ENCODE measurements at places on chromosomes 3 and 15. TPM values are rescaled to one million over a fixed set of nuclear protein-coding genes. Genes with fewer than 3 reads are reported as not detected.
A peak's percentile ranks its signal among the peaks of the same experiment; 100 is the strongest.

GRCh38 chr3:101926594-101927105 is 77.3 kb downstream of the NFKBIZ start:
- H3K36me3 ChIP-seq: no peaks in the 10 kb centered on the region
- H3K4me1 ChIP-seq: peaks cover 11% of the 10 kb centered on the region
- no peak overlapping the region for H3K4me3 ChIP-seq
- H3K27me3 ChIP-seq: no peaks in the 10 kb centered on the region
- no peak overlapping the region for H3K27ac ChIP-seq

DNA sequence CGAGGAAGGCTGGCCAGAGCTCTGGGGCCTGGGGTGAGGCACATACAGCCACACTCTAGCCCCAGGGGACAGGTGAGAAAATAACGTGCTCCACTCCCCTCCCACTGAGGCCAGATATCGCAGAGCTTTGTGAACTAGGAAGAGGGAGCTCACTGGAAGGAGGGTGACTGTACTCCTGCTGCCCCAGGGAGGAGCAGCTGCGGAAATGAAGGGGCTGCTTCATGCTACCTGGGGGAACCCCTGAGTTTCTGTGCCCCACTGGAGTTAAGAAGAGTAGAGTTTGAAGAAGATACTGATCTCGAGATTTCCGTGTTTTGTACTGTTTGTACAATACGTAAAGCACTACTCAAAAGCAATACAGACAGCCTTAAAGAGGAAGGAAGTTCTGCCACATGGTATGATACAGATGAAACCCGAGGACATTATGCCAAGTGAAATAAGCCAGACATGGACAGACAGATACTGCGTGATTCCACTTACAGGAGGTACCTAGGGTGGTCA is 44.6 kb downstream of the CMTM6 start:
- peak; percentile 45 for DNase-seq
- H3K36me3 ChIP-seq: peaks cover 2% of the 10 kb centered on the region
- H3K4me1 ChIP-seq: peaks cover 40% of the 10 kb centered on the region
- H3K4me3 ChIP-seq: peak overlapping the region; percentile 81
- H3K27me3 ChIP-seq: no peaks in the 10 kb centered on the region

DNA sequence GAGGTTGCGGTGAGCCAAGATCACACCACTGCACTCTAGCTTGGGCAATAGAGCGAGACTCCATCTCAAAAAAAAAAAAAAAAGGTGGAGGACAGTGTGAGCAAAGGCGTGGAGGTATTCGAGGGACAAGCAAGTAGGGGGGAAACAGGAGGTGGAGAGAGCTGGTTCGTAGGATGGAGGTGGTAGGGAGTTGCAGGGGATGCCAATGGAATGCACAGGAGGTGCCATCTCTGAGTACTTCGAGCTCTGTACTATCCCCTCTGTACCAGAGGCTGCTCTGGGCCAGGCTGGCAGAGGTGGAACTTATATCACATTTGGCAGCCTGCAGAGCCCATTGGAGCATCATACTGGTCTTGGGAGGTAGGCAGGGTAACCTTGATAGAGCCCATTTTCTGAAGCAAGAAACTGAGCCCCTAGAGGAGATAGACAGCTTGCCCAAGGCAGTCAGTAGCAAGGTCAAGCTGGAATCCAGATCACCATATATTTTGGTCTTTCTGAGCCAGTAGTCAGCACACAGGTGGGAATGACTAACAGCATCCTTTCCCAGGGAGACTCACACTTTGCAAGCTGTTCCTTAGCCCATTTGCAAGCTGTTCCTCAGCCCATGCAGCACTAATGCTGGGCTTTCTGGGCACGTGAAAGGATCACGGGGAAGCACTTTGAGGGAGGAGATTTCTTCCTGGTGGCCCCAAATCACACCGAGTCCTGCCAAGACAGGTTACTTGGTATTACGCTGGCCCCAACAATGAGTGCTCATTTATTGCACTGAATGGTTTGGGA is 9.2 kb upstream of the CCDC33 start:
- H3K4me1 ChIP-seq: peaks cover 3% of the 10 kb centered on the region
- peaks cover 83% of the 10 kb centered on the region for H3K27me3 ChIP-seq
- no peaks in the 10 kb centered on the region for H3K36me3 ChIP-seq
- H3K27ac ChIP-seq: no peak overlapping the region

- H3K27ac ChIP-seq: no peak overlapping the region
- H3K4me1 ChIP-seq: no peaks in the 10 kb centered on the region
- no peaks in the 10 kb centered on the region for H3K27me3 ChIP-seq
- DNase-seq: no peak
- no peaks in the 10 kb centered on the region for H3K36me3 ChIP-seq
These were observed 108.8 kb upstream of the PTPRG start for GRCh38 chr3:61452535-61453090.

GRCh38 chr3:34568766-34569165 is 770.3 kb downstream of the PDCD6IP start:
- H3K27me3 ChIP-seq: no peaks in the 10 kb centered on the region
- H3K4me1 ChIP-seq: no peaks in the 10 kb centered on the region
- no peak for DNase-seq
- H3K36me3 ChIP-seq: no peaks in the 10 kb centered on the region
- no peak overlapping the region for H3K27ac ChIP-seq
- H3K4me3 ChIP-seq: no peak overlapping the region

DNA sequence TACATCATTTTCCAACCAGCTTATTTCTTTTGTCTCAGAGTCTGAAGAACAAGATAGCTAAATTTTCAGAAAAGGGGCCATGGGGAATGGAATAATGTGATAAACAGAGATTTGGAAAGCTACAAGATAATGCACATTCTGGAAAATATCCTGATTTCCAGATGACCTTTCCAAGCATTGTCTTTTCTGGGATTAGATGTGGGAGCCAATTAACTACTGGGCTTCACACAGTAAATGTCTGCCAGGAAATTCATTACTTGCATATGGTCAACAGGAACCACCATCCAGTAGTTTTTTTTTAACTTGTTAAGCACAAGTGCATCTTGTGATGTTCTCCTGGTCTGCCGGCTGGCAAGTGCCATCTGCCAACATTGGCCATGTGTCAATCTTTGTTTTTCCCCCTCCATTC is 131.1 kb upstream of the BFSP2 start:
- no peak for DNase-seq
- H3K4me1 ChIP-seq: no peaks in the 10 kb centered on the region
- H3K27ac ChIP-seq: no peak overlapping the region
- peaks cover 30% of the 10 kb centered on the region for H3K27me3 ChIP-seq
- H3K36me3 ChIP-seq: no peaks in the 10 kb centered on the region

GOLGA8K gene
- 0.26 TPM for total RNA-seq
